ENCODE measurements at places on chromosomes 6 and 20.

DNA sequence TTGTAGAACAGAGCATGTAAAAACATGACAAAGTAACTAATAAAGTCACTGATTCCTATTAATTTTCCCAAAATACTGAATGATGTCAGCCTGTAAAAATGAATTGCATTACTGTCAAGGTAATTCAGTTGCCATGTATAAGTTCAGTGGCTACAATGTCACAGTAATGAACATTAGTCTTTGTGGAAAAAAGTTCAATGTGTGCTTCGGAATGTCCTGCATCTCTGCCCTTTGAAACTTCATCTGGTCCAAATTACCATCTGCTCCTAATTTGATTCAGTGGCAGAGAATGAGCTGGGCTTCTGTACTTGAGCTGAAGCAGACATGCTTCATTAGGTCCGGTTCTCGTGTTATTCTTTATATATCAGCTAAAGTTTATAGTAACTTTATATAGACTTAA, 567.4 kb downstream of the COL12A1 start:
- no peak for DNase-seq

GRCh38 chr6:113662688-113663333, 194.3 kb upstream of the MARCKS start:
- DNase-seq: no peak

- DNase-seq: no peak
Observed at GRCh38 chr20:41001497-41001896, 27.1 kb upstream of the TOP1 start.

- no peak for DNase-seq
Observed at GRCh38 chr6:161038229-161039031, 46.9 kb downstream of the MAP3K4 start.

GRCh38 chr20:64009811-64010387, 26.1 kb upstream of the C20orf204 start:
- no peak for DNase-seq

- DNase-seq: no peak
Observed at GRCh38 chr6:80457439-80457933, 351.0 kb downstream of the BCKDHB start.

GRCh38 chr6:6856538-6857523, 250.9 kb upstream of the RREB1 start:
- DNase-seq: no peak

- no peak for DNase-seq
Observed at GRCh38 chr6:106799031-106799894, 169.9 kb downstream of the QRSL1 start.

DNA sequence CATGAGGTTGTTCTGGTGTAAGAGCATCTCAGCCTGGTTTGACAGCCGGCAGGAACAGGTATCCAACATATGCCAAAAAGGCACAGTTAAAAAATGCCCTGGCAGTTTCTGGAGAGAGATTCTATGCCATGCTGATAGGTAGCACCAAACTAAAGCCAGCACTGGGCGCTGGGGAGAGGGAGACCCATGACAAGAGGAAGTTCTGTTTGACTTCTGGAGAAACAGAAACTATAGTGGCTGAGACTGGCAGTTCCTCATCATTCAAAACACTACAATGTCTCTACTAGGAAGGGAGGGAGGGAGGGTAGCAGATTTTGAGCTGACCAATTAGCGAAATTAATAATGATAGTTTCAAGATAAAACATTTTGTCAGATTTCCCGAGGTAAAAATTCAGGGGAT, 174.1 kb downstream of the ADAT2 start:
- no peak for DNase-seq

- DNase-seq: no peak
Observed at GRCh38 chr6:2266031-2266795, 20.8 kb upstream of the GMDS start.

DNA sequence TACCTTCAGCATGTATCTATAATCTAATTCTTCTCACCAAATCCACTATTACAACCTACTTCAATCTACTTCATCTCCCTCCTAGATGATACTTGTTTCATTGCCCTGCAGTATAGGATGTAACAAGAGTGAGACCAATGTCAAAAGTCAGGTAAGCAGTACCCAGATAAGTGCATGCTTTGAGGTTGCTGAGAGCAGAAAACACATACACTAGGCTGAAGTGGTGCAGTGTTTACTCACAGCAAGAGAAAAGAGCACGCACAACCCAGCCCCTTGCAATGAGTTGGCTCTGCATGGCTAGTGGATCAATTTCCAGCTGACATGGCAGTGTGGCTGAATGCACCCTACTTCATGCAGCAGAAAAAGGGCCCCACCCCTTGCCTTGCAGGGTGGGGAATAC, 199.9 kb downstream of the EPHA7 start:
- DNase-seq: no peak

DNA sequence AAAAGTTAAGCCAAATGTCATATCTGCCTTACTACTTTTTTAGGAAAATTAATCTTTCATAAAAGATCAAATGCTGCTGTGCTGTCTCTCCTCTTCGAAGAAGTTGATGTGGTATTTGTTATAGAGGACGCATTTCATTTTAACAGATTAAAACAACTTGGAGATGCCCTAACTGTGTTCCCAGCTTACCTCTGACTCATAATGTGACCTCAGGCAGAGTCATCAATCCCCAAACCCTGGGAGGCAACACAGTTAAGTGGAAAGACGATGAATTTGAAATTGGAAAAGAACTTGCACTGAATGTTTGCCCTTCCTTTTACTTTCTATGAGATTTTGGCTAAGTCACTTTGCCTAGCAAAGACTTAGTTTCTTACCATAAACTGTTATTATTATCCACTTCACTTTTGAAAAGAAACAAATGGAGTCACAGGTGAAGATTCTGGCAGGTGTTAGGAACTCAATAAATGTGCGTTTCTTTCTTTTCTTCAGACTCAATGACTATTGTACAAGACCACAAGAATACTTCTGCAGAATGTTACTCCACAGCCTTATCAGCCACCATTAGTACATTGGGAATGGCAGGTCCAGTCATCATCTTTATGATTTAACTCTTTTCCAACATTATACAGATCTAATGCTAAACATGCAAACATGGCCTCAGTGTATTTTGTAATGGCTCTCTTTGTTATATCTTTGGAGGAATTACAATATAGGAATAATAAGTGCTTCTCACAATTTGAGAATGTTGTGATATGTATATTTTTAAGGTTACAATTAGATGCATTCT, 102.6 kb downstream of the COL21A1 start:
- no peak for DNase-seq

GRCh38 chr20:46063151-46063550, 26.6 kb downstream of the NCOA5 start:
- DNase-seq: no peak

GRCh38 chr6:138105880-138106664, 1.1 kb downstream of the PERP start:
- no peak for DNase-seq

DNA sequence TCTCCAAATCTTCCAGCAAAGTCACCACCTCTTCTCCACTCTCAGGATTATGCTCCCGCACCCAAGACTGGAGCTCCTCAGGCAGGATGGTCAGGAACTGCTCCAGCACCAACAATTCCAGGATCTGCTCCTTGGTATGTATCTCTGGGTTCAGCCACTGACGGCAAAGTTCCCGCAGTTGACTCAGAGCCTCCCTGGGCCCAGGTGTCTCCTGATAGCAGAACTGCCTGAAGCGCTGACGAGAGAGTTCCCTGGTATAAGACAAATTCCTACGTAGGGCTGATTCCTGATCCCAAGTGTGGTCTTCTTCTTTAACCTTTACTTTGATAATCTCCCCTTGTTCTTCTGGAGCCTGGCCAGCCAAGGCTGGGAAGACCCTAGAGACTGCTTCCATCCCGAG, 60.6 kb downstream of the GPX5 start:
- no peak for DNase-seq

DNA sequence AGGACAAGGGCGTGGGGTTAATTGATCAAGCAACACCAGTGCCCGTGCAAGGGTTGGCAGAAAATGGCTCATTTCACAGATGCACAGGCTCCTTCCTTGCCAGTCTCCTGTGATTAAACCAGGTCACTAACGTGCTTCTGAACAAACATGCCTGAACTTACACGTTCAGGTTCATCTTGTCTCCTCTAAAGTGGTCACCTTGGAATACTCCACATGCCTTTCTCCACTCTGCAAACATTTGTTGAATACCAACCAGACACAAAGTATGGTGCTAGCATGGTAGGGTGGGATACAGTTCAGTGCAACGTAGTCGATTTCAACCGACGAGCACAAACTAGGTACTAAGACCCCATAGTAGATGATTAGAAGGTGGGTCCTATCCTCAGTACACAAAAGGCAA, 72.6 kb upstream of the PTPRT start:
- no peak for DNase-seq

DNA sequence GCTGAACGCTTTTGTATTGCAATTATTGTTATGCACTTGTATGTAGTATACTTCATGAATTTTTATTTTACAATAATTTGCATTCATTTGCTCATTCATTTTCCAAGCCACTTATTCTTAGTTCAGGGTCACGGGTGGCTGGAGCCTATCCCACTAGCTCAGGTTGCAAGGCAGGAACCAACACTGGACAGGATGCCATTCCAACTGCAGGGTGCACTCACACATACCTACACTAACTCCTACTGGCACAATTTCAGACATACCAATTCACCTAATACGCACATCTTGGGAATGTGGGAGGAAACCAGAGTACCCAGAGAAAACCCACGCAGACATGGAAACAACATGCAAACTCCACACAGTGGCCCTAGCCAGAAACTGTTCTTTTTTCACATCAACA, 61.8 kb downstream of the LMBRD1 start:
- DNase-seq: no peak

DNA sequence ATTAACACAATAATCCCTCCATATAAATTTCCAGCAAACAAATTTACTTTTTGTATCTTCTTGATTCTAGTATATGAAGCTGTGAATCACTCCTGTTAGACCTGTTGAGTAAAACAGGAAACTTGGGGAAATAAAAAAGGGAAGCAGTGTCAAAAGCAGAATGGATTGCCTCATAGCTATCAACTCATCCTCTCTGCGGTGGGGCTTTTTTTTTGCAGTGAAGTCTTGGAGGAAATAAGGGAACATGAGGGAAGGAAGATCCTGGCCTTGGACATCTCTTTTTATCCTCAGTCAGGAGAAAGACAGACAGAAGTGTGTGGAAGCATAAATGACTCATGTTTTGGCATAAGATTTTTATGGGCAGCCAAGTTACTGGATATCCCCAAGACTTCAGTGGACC, 332.5 kb downstream of the TFAP2A start:
- no peak for DNase-seq

GRCh38 chr6:42610416-42610815, 46.6 kb downstream of the UBR2 start:
- DNase-seq: no peak

GRCh38 chr6:97422171-97422570, 139.2 kb upstream of the MMS22L start:
- DNase-seq: no peak

DNA sequence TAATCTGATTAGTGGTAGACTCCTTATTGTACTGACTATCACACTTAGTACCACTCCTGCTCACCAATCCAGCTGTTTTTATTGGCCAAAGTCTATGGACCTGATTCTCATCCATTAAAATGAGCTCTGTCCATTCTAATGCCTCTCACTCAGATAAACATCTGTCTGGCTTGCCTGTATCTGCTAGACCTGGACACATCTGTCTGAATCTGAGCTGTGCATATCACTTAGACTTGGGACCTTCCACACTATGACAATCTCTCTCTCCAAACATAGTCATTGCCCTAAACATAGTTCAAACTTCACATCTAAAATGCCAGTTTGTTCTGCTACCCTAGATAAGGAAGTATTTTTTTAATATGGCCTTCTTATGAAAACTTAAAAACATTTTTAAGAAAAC, 92.6 kb downstream of the CENPW start:
- DNase-seq: no peak

DNA sequence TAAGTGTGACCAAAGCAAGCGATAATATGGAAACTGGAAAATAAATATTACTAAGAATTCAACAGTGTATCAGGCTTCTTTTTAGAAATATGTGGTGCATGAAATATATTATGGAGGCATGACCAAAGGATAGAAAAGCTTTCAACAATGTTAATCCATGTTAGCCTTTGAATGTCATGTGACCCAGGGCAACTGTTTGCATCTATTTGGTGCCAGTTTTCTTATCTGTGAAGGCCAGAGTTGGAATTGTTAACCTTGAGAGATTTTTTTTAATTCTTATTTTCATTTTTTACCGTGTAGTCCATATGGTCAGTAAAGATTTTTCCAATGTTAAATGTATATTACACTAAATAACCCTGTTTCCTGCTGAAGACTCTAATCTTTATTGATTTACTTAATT, 411.1 kb downstream of the BCKDHB start:
- no peak for DNase-seq

- no peak for DNase-seq
Observed at GRCh38 chr6:79802657-79803300, 144.6 kb downstream of the ELOVL4 start.

DNA sequence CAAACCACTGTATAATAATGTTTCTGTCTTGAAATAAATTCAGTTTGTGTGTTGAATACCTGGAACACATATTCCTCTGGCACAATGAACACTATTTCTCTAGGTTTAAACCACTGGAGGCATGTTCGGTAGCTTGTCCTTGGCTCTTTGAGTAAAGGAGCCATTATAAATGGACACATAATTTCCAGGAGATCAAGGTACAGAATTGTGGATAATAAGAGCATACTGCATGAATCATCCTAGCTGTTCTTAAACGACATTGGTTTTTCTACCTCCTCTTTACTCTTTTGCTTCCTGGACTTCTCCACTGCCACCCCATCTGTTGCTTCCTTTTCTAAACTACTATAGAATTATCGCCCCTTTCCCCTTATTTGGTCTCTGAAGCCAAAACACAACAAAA, 1.2 kb downstream of the CENPW start:
- DNase-seq: no peak

- no peak for DNase-seq
Observed at GRCh38 chr6:50825375-50826036, 6.8 kb downstream of the TFAP2B start.

GRCh38 chr6:52491203-52492069, 71.3 kb downstream of the EFHC1 start:
- no peak for DNase-seq

DNA sequence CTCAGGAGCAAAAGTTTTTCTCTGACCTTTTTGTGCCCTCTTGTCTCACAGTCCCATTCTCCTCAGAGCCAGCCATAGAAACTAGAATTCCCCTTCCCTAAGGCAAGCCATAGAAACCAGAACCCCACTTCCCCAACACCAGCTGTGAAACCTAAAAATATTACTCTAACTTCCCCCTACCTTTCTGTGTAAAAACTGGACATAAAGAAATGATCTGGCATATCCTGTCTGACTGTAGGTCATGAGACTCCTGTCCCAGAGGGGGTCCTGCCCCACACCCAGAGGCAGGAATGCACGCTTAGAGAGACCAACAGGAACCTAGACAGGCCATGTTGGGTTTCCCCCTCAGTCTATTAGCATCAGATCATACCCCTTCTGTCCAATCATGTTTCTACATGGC, 140.6 kb upstream of the SLC22A16 start:
- DNase-seq: no peak

DNA sequence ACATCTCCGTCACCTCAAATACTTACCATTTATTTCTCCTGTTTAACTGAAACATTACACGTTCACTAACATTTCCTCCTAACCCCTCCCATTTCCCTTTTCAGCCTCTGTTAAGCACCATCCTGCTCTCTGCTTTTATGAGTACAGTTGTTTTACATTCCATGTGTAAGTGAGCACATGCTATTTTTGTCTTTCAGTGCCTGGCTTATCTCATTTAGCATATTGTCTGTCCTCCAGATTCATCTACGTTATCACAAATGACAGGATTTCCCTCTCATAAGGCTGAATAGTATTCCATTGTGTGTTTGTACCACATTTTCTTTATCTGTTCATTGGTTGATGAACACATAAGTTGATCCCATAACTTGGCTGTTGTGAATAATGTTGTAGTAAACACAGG, 22.7 kb downstream of the TAF11 start:
- no peak for DNase-seq

- DNase-seq: no peak
Observed at GRCh38 chr6:8182902-8183665, 80.7 kb upstream of the EEF1E1 start.
